Kidney tubule cell (primary cell): ENCODE measurements at places on chromosomes 11 and 22.
A peak's percentile ranks its signal among the peaks of the same experiment; 100 is the strongest.

DNA sequence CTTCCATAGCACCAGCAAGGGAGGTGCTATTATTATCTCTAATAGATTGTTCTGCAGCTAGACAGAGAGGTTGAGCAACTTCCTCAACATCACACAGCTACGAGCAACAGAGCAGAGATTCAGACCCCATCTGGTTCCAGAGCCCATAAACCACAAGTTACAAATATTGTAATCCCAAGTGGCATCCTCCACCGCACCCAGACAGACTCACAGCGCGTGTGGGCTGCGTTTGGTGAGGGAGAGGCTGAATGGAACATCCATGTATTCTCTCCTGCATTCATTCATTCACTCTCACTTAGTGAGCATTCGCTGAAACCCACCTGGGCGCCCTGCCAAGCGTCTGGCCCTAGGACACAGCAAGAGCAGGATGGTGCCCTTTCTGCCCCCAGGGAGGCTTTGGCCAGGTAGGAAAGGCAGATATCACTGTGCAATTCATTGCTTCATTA is 33.5 kb downstream of the LIF start:
- DNase-seq = no peak

DNA sequence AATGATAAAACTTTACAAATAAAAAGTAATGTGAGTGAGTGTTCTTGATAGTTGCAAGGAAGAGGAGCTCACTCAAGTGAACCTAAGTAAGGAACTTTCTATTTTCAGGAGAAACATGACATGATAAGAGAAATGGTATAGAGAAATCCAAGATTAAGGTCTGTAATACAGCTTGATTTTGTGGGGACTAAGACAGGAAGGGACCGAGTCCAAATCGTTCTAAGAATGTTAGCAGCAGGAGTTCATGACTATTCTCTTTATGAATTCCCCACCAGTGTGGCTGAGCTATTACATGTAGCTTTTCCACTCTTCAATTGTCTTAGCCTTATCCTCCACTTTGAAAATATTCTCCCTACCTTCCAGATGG is 698.6 kb upstream of the ARHGAP42 start:
- DNase-seq = peak; percentile 9

- no peak for DNase-seq
Observed at GRCh38 chr11:105142167-105142566, 2.6 kb upstream of the CARD18 start.

GRCh38 chr11:68783216-68783821 is 32.0 kb upstream of the TESMIN start:
- no peak for DNase-seq

- no peak for DNase-seq
Observed at GRCh38 chr11:72588421-72589410, 85.5 kb downstream of the PDE2A start.
